ENCODE measurements at places on chromosomes 7 and 10.

- H3K4me1 ChIP-seq: no peaks in the 10 kb centered on the region
- no peaks in the 10 kb centered on the region for H3K27me3 ChIP-seq
- no peak overlapping the region for H3K4me3 ChIP-seq
- no peak for DNase-seq
- H3K36me3 ChIP-seq: no peaks in the 10 kb centered on the region
Observed at GRCh38 chr7:41793556-41793955, 90.7 kb upstream of the INHBA start.

GRCh38 chr7:41116817-41117216, 586.1 kb downstream of the INHBA start:
- H3K36me3 ChIP-seq: no peaks in the 10 kb centered on the region
- H3K4me1 ChIP-seq: no peaks in the 10 kb centered on the region
- no peak overlapping the region for H3K27ac ChIP-seq
- H3K27me3 ChIP-seq: no peaks in the 10 kb centered on the region
- no peak for DNase-seq

GRCh38 chr10:84548869-84549268, 220.5 kb downstream of the CCSER2 start:
- peaks cover 13% of the 10 kb centered on the region for H3K27me3 ChIP-seq
- H3K4me3 ChIP-seq: no peak overlapping the region
- DNase-seq: no peak

DNA sequence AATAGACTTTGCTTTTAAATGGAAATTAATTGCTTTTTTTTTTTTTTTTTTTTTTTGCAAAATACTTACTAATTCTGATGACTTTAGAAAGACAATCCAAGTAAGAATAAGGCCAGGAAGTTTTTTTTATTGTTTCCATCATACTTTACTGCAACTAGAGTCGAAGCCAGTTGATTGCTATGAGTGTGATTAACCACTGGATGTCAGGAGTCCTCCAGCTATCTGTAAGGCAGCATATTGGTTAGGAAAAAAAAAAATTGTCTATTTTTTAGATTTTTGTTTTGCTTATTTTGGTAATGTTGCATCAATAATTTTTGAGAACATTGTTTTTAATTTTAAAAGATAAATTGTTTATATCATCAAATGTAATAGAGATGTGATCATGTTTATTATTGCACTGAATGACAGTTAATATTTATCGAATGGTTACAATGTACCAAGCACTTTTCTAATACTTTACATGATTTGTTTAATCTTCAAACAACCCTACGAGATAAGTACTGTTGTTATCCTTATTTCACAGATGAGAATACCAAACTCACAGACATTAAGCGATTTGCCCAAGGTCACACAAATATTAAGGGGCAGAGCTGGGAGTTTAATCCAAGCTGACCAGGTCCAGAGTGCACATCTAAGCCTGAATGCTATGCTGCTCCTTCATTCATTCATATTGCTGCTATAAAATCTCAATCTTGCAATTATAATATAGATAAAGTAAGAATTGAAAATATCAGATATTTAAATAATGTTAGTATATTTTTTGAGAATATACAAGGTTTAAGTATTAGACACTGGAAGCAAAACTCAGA, 19.9 kb upstream of the LMOD2 start:
- H3K36me3 ChIP-seq: no peaks in the 10 kb centered on the region
- H3K27me3 ChIP-seq: peaks cover 10% of the 10 kb centered on the region
- no peak overlapping the region for H3K27ac ChIP-seq
- H3K4me3 ChIP-seq: no peak overlapping the region
- DNase-seq: no peak
- H3K4me1 ChIP-seq: no peaks in the 10 kb centered on the region

- peaks cover 5% of the 10 kb centered on the region for H3K27me3 ChIP-seq
- no peak overlapping the region for H3K27ac ChIP-seq
- DNase-seq: no peak
- H3K36me3 ChIP-seq: no peaks in the 10 kb centered on the region
- no peak overlapping the region for H3K4me3 ChIP-seq
Observed at GRCh38 chr10:83943049-83943448, 196.3 kb upstream of the GHITM start.

- no peak overlapping the region for H3K27ac ChIP-seq
- H3K4me3 ChIP-seq: no peak overlapping the region
- no peak for DNase-seq
- peaks cover 2% of the 10 kb centered on the region for H3K4me1 ChIP-seq
- H3K27me3 ChIP-seq: peaks cover 12% of the 10 kb centered on the region
- H3K36me3 ChIP-seq: no peaks in the 10 kb centered on the region
Observed at GRCh38 chr7:156944876-156945275, 4.6 kb upstream of the NOM1 start.

DNA sequence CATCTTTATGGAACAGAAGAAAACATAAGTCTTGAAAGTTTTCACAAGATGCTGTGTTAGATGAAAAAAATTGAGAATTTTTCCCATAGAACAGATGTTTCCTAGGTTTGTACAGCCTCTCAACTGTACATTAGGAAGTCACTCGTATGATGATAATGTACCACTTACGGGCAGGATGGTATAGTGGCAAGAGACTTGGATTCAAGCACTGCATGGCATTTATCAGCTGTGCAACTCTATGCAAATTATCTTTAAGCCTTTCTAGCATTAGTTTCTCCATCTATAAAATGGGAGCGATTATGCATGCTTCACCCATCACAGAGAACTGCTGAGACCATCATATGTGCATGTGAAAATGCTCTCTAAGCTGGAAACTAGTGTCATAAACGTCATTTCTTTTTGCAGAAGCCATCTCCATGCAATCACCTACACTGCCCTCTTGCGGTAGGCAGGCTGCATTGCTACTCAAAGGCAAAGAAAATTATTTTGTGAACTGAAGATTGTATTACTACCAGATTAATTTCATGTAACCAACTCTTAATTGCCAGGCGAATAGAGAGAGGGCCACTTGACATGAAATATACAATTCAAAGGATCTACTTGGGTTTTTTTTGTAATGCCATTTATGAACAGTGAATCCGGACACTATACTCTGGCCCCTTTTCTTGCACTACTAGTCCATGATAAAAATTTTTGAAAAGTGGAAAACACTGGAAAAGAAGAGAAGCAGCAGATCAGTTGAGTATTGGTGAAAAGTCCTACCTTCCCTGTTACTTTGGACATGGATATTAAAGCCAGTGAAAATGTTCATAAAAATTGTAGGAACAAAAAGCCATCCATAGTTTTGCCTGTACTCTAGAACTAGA, 102.3 kb downstream of the JAZF1 start:
- H3K4me3 ChIP-seq: no peak overlapping the region
- no peak overlapping the region for H3K27ac ChIP-seq
- DNase-seq: peak; percentile 42
- no peaks in the 10 kb centered on the region for H3K27me3 ChIP-seq

DNA sequence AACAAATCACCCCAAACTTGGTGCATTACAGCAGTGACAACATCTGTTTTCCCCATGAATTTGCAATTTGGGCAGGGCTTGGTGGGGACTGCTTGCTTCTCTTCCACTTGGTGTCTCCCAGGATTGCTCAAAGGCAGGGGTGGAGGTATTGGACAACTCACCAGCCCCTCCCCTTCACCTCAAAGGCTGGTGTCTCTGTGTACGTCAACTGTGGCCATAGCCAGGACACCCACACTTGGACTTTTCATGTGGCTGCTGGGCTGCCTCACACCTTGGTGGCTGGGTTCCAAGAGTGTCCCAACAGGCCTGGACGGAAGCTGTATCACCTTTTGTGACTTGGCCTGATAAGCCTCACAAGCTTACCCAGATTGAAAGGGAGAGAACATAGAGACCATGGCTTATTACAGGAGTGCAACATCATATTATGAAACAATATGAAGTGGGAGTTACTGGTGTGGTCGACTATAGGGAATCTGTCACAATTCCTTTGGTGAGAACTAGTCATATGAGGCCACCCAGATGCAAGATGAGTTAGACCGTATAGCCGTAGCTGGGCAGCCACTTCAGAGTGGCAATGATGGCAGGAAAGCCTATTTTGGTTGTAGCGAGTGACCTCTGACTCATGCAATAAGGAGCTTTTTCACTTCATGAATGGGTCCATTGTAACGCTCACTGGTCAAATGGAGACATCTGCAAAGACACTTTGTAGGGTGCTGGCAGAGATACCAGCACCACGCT, 187.6 kb upstream of the ITGB1 start:
- H3K4me1 ChIP-seq: peaks cover 20% of the 10 kb centered on the region
- no peaks in the 10 kb centered on the region for H3K27me3 ChIP-seq
- no peak overlapping the region for H3K27ac ChIP-seq

GRCh38 chr10:110207805-110208613, 604 bp downstream of the MXI1 start:
- no peaks in the 10 kb centered on the region for H3K36me3 ChIP-seq
- H3K4me1 ChIP-seq: peaks cover 39% of the 10 kb centered on the region
- H3K27me3 ChIP-seq: peaks cover 10% of the 10 kb centered on the region
- no peak overlapping the region for H3K27ac ChIP-seq
- peak overlapping the region; percentile 90 for H3K4me3 ChIP-seq
- peak; percentile 29 for DNase-seq

- no peak overlapping the region for H3K4me3 ChIP-seq
- no peaks in the 10 kb centered on the region for H3K4me1 ChIP-seq
- no peak for DNase-seq
- no peaks in the 10 kb centered on the region for H3K36me3 ChIP-seq
Observed at GRCh38 chr10:23694921-23695824, 256.3 kb downstream of the OTUD1 start.
